ENCODE measurements at places on chromosomes 12 and 14.

DNA sequence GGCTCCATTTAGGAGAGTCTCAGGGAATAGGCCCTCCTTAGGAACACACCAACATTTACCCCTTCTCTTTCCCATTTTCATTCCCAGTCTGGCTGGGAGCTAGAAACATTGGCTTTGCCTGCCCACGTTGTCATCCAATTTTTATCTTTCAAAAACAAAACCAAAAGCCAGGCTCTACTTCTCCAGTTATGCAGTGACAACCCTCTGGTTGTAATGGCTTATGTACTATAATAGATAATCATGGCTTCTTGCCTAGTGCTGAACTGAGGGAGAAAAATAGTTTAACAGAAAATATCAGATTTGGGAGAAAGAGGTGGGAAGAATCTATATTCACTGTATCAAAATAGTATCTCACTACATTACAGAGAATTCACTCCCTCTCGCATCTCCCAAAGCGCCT lies 32.1 kb upstream of the IL22 start:
- DNase-seq, result no peak

DNA sequence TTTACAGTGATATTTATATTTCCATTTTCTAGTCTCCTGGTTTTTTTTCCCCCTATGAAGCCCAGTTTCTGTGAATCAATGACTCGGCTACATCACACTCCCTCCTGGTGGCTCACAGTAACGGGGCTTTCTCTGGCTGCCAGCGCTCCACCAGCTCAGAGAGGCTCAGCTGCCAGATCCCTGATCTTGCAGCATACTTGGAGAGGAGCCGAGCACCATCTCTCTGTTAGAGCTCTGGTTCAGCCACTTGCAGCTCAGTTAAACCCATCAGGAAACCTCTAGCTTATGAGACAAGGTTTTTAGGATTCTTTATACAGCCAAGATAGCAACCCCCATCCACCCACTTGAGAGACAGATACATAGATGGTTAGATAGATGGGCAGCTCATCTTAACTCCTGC lies 74.6 kb downstream of the CIT start:
- DNase-seq, result no peak

- DNase-seq, result no peak
Observed at GRCh38 chr12:57840726-57841125, 5.8 kb downstream of the CTDSP2 start.

GRCh38 chr12:95173392-95174251 lies 43.6 kb downstream of the FGD6 start:
- DNase-seq, result no peak

- no peak for DNase-seq
Observed at GRCh38 chr14:22613106-22613695, 15.1 kb downstream of the ABHD4 start.

DNA sequence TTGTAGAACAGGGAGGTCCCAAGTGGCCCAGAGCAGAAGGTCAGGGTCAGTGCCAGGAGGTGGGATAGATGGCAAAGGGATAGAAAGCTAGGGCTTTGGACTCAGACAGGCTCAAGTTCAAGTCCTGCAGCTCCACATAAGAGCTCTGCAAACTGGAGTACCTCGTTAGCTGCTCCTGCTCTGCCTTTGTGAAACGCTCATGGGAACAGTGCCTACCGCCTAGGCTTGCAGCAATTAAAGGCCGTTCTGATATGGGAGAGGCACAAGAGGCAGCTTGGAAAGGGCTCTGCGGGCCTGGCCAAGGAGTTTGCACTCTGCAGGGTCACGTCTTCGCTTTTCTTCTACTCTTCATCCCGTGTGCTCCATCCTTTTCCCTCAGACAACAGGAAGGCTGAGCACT lies 54.1 kb downstream of the MAP1LC3B2 start:
- DNase-seq, result no peak

DNA sequence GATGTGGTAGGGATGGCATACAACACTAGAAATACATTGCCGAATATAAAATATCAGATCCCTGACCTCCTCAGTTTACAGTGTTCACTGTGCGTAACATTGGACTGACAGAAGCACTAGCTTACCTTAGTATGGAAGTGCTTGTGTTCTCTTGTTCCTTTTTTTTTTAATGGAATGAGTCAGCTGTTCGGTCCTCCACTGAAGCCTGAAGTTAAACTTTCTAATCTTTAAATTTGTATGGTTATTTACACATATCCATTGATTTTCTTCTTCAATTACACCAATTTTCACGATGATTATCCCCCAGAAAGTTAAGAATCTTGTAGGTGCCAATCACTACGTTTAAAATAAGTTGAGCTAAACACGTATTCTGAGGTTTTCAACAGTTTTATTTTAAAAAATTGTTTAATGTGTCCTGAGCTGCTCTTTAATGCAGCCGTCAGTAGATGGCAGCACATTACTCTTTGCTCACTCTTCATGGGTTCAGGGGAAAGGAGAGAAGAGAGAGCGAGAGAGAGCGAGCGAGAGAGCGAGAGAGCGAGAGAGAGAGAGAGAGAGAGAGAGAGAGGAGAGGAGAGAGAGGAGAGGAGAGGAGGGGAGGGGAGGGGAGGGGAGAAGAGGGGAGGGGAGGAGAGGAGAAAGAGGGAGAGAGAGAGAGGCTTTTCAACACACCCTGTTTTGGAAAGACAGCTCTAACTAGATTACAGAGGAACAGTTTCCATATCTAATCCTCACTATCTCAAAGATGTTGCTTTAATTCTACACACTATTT lies 134.7 kb upstream of the SCAF11 start:
- peak; percentile 11 for DNase-seq

- no peak for DNase-seq
Observed at GRCh38 chr14:70677341-70677740, 35.6 kb downstream of the TTC9 start.

- DNase-seq, result no peak
Observed at GRCh38 chr14:97281741-97282140, 484.6 kb downstream of the VRK1 start.

GRCh38 chr12:14418451-14418890 lies 53.0 kb downstream of the ATF7IP start:
- no peak for DNase-seq

DNA sequence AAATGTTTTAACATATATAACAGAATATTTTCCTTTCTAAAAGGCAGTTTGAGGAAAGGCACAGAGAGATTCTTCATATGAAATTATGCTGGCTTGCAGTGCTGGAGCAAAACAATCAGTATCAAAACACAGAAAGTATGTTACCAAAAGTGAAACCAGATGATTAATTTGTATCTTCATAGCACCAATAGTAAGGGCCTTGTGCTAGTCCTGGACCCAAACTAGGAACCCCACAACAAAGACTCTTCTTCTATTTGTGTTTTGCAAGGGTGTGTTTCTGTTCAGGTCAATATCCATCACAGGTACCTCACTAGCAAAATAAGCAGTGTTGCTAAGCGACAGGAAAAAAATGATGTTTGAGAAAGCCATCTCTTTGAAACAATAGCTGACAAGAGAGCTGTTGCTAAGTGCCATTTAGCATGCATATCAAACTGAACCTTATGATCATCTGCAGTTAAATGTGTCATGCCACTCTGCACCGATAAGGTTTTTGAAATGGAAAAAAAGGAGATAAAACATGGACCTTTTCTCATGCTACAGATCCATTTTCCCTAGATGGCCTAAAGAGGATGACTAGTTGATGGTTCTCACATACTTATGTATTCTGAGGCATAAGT lies 196.2 kb upstream of the ALG10 start:
- no peak for DNase-seq

DNA sequence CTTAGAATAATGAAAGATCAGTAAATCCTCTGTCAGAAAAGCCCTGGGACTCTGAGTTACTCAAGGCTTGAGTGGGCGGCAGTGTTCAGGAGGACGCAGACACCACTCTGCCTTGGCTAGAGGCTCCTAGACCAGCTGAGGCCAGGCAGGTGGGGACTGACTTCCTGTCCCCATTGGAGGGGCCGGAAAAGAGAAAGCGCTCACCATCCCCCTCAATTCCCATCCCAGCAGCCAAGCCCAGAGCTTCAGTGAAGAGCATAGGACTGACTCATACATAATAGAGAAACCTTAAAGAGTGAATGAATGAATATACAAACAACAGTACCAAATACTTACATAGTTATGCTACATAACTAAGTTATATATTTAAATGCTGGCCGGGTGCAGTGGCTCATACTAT lies 62.0 kb downstream of the PLEKHG7 start:
- DNase-seq, result no peak

- no peak for DNase-seq
Observed at GRCh38 chr12:53476769-53477209, 22.5 kb downstream of the MAP3K12 start.

DNA sequence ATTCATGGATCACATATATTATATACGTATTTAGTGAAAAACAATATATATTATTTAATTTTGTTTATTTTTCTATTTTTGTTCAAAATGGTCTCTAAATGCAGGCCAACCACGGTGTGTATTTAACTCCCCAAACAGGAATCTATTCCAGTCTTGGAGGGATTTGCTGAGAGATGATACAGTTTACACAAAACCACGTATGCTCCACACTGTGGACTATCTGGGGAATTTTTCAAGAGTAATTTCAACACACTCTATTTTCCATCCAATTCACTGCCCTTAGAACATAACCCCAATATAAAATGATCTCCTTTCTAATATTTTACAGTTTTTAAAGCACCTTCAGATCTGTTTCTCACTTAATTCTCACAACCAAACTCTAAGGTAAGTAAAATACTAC lies 15.3 kb downstream of the EML1 start:
- DNase-seq, result no peak

DNA sequence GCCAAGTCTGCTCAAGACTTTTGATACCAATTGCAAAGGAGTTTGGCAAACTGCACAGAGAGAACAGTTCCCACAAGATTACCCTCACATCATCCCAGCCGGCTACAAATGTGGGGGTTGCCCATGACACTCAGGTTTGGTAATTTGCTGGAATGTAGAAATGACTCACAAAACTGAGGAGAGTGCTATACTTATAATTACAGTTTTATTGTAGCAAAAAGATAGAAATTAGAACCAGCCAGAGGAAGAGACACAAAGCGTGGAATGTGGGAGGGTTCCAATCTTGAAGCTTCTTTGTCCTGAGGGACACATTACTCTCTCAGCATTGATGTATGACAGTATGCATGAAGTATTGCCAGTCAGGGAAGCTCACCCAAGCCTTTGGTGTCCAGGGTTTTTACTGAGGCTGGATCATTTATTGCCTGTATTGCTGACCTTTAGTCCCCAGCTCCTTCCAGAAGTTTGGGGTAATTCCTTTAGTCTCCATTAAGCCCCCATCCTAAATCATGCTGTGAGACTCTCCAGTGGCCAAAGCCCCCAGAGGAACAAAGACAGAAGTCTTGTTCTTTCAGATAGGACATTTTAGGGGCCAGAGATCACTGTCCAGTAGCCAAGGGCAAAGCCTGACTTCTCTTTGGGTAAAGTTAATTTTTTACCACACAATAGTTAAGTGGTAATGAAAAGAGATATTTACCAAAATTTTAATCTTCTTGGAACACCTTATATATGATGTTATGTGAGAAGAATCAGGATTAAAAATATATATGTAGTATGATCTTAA lies 9.9 kb downstream of the TBK1 start:
- no peak for DNase-seq

DNA sequence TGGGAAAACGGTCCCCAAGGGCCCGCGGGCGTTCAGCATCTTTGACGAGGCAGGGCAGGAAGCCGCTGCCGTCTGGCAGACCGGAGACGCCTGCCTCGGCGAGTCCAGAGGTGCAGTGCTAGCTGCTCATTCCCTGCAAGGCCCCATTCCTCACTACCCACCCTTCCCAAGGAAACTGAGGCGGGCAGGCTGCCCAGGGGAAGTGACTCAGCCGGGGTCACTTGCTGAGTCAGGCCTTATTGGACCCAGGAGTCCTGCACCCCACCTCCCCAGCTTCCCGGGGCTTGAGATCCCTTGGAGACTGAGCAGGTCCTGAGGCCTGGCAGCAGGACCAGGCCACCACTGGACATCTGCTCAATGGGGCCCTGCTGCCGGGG lies 3.7 kb downstream of the SH2B3 start:
- no peak for DNase-seq

DNA sequence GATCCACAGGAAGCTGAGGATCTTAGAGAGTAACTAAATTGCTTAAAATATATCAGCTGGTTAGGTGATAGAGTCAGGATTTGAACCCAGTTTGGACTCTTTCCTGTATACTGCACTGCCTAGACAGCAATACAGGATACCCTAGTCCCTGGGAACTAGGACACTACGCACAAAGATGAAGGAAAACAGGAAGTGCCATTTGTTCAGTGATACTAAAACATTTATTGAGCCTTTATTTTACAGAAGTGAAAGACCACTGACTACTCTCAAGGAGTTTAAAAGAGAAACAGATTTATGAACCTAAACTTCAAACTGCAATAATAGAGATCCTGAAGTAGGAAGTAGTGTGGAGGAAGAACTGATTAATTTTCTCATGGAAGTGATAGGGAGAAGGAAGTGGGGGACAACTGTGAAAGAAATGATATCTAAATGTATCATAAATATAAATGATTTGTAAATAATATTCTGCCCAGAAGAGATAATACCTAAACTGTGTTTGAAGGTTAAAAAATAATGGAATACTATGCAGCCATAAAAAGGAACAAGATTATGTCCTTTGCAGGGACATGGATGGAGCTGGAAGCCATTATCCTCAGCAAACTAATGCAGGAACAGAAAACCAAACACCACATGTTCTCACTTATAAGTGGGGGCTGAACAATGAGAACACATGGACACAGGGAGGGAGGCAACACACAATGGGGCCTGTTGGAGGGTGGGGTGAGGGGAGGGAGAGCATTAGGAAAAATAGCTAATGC lies 18.2 kb downstream of the MSRB3 start:
- no peak for DNase-seq

GRCh38 chr14:80215756-80216581 lies 4.7 kb upstream of the DIO2 start:
- DNase-seq, result no peak

- no peak for DNase-seq
Observed at GRCh38 chr12:114316076-114316475, 89.9 kb downstream of the TBX5 start.
